Femur (tissue), 1 donor: ENCODE measurements at places on chromosomes 16 and 17.

GRCh38 chr17:4498461-4499397, at the start of gene SPNS2:
Gene SPNS2, plus strand, starts transcription at chr17:4498881. Its CDS starts 167 bp downstream, at chr17:4499048.
- DNase-seq, result peak; percentile 74

GRCh38 chr16:87470332-87470731, 22.5 kb downstream of the ZCCHC14 start:
- DNase-seq, result no peak

GRCh38 chr16:57620335-57621231, 7.8 kb upstream of the ADGRG1 start:
- peak; percentile 12 for DNase-seq

DNA sequence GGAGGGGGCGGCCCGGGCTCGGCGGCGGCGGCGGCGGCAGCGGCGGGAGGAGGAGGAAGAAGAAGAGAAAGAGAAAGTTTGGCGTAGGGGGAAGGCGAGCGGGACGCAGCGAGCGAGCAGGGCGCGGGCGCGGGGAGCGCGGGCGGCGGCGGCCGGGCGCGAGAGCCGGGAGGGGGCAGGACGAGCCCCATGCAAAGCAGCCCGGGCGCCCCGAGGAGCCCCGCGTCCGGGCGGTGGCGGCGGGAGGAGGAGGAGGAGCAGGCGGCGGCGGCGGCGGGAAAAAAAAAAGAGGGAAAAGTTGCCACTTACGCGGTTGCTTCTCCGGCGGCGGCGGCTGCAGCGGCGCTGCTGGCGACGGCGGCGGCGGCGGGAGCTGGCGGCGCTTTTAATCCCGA, 10.3 kb upstream of the ZFHX3 start:
- DNase-seq, result peak; percentile 59

GRCh38 chr16:17343728-17344127, 127.0 kb downstream of the XYLT1 start:
- no peak for DNase-seq

DNA sequence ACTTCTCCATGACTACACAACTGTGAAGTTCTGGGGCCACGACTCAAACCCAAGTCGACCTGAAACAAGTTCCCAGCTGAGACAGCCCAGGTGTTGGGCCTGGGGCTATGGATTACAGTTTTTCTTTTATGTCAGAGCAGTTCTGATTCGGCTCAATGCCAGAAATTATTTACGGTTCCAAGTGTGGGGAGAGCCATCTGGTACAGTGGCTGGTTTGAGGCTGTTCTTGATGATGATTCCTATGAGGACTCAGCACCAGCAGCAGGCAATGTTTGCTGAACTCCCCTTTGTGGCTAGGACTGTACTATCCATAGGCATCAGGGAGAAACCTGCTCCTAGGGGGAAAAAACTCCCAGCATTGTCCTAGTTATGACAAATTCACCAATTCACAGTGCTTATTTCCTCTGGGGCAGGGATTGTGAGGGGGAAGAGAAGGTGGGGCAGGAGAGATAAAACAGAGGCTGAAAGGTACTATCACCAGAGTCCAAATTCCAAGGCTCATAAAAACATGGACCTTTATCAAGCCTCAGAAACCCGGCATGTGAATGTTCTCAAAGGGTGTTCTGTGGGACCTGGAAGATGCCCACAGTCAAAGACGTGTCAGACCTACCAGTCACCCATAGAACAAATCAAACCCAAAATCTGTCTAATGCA, 18.2 kb upstream of the CMTM4 start:
- no peak for DNase-seq

GRCh38 chr16:55403464-55403863, 75.5 kb upstream of the MMP2 start:
- no peak for DNase-seq
